ENCODE measurements at places on chromosomes 11 and 22. TPM values are rescaled to one million over a fixed set of nuclear protein-coding genes. Genes with fewer than 3 reads are reported as not detected.

- no peak for DNase-seq
Measured at GRCh38 chr11:105520706-105521345, 89.0 kb upstream of the GRIA4 start.

DNA sequence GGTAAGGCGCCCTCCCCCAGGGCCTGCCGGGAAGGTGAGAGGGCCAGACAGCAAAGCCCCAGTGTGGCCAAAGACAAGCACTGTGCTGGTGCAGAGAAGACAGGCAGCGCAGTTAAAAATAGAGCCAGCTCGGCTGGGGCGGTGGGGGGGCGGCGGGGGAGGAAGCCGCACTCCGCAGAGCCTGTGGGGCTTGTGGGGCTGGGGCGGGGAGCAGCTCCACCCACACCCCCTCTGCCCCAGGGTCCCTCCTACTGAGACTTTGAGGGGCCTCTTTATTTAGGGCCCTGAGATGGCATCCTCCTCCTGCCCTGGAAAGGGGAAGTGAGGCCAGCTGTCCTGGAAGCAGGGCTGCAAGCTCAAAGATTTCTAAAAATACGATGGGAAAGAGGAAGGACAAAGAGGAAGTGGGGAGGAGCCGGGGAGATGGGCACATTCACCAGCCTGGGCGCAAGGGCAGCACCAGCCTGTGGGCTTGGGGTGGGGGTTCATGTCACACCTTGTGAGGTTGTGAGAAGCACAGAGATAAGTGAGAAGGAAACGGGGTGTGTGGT, 2.6 kb downstream of the CYTH4 start:
- DNase-seq, result no peak

DNA sequence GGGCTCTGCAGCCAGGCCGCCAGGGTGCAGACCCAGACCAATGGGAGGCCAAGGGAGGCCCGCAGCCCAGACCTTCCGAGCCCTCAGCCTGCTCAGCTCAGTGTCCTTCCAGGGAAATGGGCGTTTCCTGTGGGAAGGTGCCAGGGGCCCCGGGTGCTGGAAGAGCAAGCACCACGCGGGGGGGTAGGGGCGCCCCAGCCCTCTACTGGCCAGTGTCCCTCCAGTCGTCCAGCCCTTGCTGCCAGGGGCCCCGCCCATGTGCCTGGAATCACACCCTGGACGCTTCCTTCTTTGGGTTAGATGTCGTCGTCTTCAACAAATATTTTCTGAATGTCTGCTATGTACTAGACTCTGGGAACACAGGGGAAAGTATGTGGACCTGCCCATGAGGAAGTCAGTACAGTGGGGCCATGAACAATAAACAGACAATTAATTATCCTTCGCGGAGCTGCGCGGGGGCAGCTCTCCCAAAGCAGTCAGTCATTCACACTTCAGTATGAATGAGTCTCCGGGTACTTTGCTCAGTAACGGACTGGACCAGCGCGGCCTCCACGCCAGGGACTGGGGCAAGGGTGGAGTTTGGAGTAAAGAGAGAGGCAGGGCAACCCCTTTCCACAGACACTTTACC, 60.2 kb downstream of the CDKN1C start:
- no peak for DNase-seq

- DNase-seq, result no peak
Measured at GRCh38 chr22:28962042-28962554, 78.7 kb downstream of the ZNRF3 start.

DNA sequence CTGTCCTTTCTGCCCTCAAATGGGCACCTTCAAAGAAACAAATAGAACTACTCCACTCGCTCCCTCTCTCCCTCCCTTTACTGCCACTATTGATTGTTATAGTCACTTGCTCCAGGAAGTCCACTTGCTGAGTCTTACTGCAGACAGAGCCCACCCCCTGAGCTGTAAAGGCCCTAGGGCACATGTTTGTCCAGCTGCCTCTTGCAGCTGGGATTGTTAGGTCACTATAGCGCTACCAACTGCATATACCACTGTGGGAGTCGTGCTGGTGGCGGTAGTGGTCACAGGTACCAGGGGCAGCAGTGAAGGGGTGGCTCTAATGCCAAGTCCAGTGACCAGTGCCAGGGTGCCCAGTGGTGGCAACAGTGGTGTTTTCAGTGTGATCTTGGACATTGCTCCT, 4.4 kb upstream of the SREBF2 start:
- no peak for DNase-seq

- DNase-seq, result no peak
Measured at GRCh38 chr11:69308936-69309615, 15.1 kb downstream of the MYEOV start.

DNA sequence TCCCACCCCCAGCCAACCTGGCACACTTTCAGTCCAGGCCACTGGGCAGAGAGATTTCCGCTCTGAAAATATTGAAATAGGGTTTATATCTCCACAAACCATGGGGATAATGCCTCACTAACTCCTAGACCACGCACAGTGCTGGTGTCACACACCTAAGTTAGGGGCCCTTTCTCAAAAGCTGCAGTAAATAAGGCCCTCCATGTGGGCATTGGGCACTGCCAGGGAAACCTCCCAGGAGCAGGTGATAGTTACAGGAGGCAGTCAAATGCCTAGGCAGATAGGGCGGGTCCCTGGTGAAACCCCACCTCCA, 3.1 kb upstream of the IL10RA start:
- DNase-seq, result no peak

DNA sequence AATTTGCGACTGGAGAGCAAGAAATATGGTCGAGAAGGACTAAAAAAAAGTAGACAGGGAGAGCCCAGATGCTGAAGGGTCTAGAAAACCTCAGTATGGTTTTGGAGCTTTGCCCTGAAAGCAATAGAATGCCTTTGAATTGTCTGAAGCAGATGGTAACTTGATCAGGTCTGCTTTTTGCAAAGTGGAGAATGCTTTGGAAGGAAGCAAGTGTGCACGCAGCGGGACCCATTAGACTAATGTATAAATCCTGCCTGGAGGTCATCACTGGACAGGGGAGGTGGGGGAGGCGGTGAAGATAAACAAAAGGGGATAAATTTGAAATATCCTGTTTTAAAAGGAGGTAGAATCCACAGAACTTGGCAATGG, 757 bp upstream of the HINFP start:
- DNase-seq, result peak; percentile 24

- peak; percentile 36 for DNase-seq
Measured at GRCh38 chr22:37708580-37709444, 12.0 kb downstream of the TRIOBP start.

Gene PRMT3
- 11.7 TPM for total RNA-seq

Gene TUBA8
- total RNA-seq, result 1.0 TPM

Gene KRTAP5-8
- total RNA-seq, result not detected

Gene ZPR1
- total RNA-seq, result 39.5 TPM

Data from dermis blood vessel endothelial cell (primary cell).